Stimulated activated CD8-positive, alpha-beta memory T cell treated with anti-CD3 and anti-CD28 coated beads, Interleukin-15, amount 100 ng/mL, for 4 hours (primary cell): ENCODE measurements at places on chromosomes 5 and 9.

GRCh38 chr5:125331987-125332598 is 585.7 kb upstream of the ZNF608 start:
- DNase-seq = no peak

GRCh38 chr5:150492621-150493020 is 15.3 kb upstream of the NDST1 start:
- no peak for DNase-seq

DNA sequence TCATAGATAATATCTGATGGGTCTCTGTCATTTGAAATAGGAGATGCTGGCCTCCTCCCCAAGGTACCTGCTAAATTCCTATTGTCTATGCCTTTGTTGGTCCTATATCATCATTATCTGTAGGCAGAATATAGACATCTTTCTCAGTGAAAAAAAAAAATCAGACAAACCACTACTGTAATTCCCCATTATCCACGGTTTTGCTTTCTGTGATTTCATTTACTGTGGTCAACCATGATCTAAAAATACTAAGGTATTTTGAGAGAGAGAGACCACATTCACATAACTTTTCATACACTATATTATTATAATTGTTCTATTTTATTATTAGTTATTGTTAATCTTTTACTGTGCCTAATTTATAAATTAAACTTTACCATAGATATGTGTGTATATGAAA is 122.5 kb downstream of the INVS start:
- DNase-seq = no peak

GRCh38 chr9:92133949-92134604 is 18.9 kb upstream of the SPTLC1 start:
- peak; percentile 48 for DNase-seq

GRCh38 chr5:105639068-105639467 is 2031.7 kb downstream of the EFNA5 start:
- no peak for DNase-seq

DNA sequence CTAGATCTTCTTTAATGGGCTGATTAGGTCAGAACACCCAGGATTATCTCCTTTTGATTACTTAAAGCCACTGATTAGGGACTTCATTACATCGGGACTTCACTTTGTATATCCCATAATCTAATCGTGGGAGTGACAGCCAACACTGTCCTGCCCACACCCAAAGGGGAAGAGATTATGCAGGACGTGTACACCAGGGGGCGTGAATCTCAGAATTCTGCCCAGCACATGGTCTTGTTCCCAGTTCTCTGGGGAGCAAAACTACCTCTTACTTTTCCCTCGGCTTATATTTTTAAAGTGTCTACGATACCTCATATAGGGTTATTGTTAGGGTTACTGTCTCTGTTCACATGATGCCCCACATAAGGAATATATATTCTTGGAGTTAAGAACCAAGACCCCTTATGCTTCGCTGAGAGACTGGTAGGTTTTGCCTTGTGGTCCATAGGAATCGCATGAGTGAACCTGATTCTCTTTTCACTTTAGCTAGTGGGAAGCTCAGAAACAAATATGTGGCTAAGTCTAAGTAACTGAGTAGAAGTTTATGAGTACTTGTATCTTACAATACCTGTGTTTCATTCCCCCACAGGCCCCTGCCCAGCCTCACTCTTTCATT is 192.7 kb downstream of the GNA14 start:
- no peak for DNase-seq

- DNase-seq = peak; percentile 56
Observed at GRCh38 chr5:96794757-96795156, 13.0 kb downstream of the ERAP1 start.

- DNase-seq = no peak
Observed at GRCh38 chr5:122129306-122129705, at the start of gene ZNF474. Gene ZNF474, plus strand, starts transcription at chr5:122129546. Its CDS starts 22,445 bp downstream, at chr5:122151991.
